ENCODE measurements at places on chromosomes 5 and 9.
A peak's percentile ranks its signal among the peaks of the same experiment; 100 is the strongest.

DNA sequence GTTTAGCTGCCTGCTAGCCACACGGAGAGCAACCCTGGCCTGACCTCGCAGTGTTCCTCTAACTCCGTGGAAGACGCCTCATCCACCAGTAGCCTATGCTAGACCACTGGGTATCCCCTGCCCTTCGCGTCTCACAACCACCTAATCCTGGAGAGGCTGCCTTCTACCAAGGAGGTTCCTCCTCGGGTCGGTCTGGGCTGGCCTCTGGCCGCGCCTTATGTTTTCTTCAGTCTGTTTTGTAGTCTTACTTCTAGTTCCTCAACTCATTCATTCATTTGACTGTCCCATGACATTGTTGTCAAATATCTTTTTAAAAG is 1.6 kb upstream of the TPM2 start:
- DNase-seq = no peak

DNA sequence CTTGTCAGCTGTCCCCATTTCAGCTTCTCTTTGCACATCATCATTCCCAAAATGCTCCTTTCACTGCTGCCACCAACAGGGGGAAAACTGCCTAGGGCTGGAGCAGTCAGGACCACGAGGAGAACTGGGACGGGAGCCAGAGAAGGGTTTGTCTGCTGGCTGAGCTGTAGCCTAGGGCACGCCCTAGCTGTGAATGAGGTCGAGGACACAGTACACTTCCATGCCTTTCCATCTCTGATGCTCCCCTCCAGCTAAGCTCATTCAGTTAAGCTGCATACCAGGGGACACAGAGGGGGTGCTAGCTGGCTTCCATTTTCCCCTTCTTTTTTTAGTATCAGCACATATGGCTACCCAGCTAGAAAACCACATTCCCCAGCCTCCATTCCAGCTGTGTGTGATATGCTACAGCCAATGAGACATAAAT is 64.7 kb downstream of the STK10 start:
- peak; percentile 51 for DNase-seq

GRCh38 chr9:28001096-28001495 is 427.8 kb upstream of the C9orf72 start:
- no peak for DNase-seq

DNA sequence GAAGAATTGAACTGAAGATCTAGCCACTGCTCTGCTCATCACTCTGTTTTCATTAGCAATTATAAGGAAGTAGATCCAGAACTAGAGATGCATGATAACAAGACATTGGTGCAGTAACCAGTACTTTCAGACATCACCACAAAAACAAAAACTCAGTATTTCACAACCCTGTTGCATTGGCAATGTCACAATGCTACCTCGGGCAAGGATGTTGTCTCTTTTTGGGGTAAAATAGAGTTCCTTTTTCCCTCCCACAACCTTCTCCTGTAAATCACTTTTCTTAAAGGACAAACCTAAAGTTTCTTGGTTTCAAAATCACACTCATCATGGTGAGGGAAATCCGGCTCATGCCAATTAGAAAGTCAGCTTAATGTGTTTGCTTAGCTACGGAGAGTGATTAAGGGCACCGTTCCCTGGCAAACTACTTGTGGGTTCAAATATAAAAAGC is 420.1 kb upstream of the MEF2C start:
- no peak for DNase-seq

- no peak for DNase-seq
These were observed 5.1 kb downstream of the PITX1 start for GRCh38 chr5:135028791-135029476.

DNA sequence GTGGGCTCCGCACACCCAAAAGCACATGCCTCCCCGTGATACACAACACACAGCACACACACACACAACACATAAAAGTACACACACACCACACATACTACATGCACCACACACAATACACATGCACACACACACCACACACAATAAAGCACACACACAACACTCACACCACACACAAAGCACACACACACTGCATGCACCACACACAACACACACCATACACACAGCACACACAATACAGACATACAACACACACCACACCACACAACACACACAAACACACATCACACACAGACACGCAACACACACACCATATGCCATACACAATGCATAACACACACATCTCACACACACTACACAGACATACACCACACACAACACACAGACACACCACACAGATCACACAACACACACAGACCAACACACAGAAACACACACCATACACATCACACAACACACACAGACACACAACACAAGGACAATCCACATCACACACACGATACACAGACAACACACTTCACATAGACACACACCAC is 3.4 kb upstream of the CCDC187 start:
- no peak for DNase-seq

- no peak for DNase-seq
These were observed 52.7 kb upstream of the ARL15 start for GRCh38 chr5:54362992-54363625.

DNA sequence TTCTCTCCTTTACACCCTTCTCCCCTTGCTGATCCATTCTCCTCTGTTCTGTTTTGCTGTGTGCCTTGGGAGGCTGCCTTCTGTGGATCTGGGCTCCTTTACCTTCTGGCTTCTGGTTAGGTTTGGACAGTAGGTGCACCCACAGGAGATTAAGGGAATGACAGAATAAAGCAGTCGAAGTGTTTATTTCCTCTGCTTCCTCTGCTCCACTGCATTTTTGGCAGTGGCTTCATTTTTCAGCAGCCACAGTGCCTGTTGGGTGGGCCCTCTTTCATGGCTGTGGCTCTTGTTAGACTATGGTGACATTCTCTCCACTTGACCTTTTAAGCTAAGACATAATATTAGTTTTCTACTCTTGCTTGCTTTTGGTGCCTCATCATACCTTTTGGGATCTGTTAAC is 144.1 kb downstream of the CCDC171 start:
- no peak for DNase-seq

- no peak for DNase-seq
These were observed 216.8 kb downstream of the PAX5 start for GRCh38 chr9:36817160-36817834.

DNA sequence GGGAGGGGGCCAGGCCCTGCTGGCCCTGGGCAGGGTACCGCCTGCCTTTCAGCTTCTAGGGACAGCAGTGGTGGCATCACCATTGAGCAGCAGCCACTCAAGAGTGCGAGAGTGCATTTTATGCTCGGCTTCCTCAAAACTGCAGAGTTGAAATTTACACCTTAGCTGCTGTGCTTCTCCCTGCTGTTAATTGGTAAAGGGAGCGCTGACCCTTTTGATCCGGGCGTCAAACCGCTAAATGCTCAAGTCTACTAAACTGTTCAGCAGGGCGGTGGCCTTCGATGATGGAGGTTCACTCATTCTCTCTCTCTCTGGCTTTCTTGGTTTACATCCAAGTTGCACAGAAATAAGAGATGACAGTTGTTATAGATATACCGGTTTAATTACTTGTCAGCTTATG is 368.6 kb upstream of the IRX2 start:
- no peak for DNase-seq

DNA sequence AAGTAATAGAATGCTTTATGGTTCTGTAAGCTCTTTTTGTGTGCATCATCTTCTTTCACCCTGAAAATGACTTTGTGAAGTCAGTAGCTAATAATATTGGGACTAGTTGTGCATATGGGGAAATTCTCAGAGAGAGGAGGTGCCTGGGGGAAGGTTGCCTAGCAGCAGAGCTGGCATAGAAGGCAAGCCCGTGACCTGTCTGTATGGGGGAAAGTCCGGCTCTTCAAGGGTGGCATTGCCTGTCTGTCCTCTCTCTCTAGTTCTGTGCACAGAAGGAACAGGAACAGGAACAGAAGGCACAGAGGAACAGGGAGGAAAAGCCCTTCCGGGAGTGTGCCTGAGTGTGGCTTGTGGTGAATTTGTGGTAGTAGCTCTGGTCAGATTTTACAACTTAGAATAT is 33.1 kb downstream of the SH3GL2 start:
- DNase-seq = no peak

DNA sequence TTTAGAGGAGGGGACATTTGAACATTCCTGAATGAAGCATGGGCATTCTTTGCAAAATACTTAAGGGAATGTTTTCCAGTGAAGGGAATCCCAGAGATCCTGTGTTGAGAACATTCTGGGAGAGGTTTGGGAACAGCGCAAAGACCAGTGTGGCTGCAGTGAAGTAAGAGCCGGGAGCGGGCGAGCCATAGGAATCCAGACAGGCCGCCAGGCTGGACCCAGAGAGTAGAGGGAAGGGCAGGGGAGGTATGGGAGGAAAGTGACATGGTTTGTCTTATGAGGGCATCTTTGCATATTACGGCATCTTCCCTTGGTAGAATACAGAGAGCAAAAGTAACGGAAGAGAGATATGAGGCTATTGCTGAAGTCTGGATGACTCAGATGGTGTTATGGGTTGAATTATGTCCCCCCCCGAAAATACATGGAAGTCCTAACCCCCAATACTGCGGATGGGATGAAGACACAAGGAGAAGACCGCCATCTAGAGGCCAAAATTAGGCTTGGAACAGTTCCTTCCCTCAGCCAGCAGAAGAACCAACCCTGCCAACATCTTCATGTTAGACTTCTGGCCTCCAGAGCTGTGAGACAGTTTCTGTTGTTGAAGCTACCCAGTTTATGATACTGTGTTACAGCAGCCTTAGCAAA is 268.2 kb downstream of the MAST4 start:
- no peak for DNase-seq

DNA sequence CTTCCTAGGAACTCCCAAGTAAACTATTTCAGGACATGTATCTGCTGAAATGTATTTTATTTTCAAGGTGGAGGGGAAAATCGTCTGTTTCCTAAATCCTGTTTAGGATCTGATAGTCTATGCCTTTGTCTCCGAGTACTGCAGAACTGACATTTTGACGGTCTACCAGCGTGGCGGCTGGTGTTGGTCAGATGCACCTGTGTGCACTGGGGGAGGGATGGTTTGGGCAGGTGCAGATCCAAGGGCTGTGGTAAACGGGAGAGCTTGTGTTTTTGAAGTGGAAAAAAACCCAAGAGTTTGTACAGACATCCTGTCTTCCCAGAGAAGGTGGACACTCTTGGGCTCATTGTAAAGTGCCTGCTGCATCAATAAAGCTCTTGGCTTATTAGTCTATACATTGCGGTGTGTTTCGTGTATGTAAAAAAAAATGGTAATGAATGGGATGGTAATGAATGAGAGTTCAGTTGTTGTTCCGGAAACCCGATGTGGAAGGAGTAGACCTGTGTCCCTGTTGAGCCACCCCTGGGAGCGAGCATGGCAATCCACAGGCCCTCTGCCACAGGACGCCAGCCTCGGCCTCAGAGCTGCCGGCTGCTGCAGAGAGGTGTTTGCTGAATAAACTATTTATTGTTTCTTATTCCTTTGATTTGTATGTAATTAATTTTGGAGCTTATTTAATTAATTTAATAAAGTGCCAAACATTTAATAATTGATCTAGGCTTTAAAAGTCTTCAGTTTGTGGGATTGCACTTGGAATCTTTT is 15.3 kb downstream of the ARPC5L start:
- no peak for DNase-seq

- no peak for DNase-seq
These were observed 27.6 kb upstream of the SMIM23 start for GRCh38 chr5:171757853-171758535.

GRCh38 chr9:19161257-19162025 is 34.1 kb upstream of the PLIN2 start:
- DNase-seq = no peak

- no peak for DNase-seq
These were observed 214.2 kb downstream of the NFIB start for GRCh38 chr9:14099737-14100136.

GRCh38 chr9:87545858-87546257 is 48.2 kb downstream of the DAPK1 start:
- DNase-seq = no peak

GRCh38 chr9:78567693-78568092 is 270.8 kb downstream of the PSAT1 start:
- no peak for DNase-seq

GRCh38 chr5:143757116-143757515 is 54.8 kb upstream of the HMHB1 start:
- no peak for DNase-seq

GRCh38 chr9:98215821-98216220 is 23.4 kb upstream of the CORO2A start:
- no peak for DNase-seq

DNA sequence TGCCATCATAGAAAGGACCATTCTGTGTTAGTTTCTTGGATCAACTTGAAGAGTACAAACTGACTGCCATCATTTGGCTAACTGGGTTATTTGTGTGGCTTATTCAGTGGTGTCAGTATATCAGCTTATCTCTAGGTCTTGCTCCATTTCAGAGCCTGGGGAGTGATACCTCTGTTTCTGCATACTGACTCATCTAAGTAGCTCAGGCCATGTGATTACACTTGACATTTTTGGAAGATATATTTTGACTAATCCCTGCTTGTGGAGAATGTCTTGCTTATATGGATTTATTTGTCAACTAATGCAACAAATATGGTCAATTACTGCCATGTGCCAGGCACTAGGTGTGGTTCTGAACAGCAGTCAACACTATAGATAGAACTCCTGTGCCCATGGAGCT is 311.7 kb downstream of the YTHDC2 start:
- no peak for DNase-seq

DNA sequence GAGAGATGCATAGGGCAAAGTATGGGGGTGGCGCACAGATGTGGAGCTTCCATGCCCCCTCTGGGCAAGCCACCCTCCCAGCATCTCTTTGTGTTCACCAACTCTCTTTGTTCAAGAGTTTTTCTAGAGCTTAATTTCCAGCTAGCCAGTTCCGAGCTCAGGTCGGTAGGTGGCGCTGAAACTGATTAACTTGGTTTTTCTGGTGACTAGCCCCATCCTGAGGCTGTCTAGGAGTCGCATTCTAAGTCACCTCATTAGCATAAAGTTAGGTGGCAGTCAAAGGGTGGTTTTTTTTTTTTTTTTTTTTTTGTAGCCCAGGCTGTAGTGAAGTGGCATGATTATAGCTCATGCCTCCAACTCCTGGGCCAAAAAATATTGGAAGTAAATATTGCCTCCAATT is 476.4 kb downstream of the KDM4C start:
- no peak for DNase-seq

DNA sequence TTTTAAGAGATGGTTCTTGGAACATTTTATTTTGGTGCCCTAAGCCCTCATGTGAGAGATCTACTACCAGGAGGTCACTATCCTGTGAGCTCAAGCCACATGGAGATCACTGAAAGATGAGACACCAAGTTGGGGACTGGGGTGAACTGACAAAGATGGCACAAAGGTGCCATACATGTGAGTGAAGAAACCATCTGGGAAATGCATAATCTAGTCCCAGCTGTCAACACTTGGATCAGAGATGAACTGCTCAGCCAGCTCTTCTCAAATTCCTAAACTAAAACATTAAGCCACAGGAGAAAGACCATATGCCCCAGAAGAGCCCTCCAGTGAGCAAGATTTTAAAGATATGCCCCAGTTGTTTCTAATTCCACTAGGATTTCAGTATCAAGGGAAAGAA is 22.2 kb upstream of the MYOT start:
- no peak for DNase-seq

DNA sequence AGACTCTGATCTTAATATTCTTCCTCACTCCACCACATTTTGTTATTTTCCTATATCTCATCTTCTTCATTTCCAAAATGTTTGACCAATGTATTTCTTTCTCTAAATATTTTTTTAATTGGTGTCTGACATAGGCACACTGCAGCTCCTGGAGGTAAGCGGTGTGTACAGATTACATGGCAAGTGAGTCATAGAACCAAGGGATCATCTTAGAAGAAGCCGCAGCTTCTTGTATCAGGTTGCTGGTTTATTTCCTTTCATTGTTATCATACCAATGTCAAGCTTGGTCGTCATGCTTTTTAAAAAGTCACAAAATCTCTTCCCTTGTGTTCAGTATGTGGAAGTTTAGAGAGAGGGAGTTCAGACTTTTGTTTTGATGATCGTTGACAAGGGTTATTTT is 526.1 kb upstream of the CDH18 start:
- no peak for DNase-seq
